ENCODE measurements at places on chromosomes 11 and 22.
A peak's percentile ranks its signal among the peaks of the same experiment; 100 is the strongest.

GRCh38 chr11:76765863-76766350 is 17.2 kb upstream of the TSKU start:
- peaks cover 2% of the 10 kb centered on the region for H3K27me3 ChIP-seq
- peaks cover 31% of the 10 kb centered on the region for H3K4me1 ChIP-seq
- no peak overlapping the region for H3K27ac ChIP-seq
- H3K4me3 ChIP-seq, result no peak overlapping the region
- DNase-seq, result no peak

GRCh38 chr11:67120881-67121710 is 2.0 kb downstream of the KDM2A start:
- H3K4me1 ChIP-seq, result peaks cover 17% of the 10 kb centered on the region
- peaks cover 3% of the 10 kb centered on the region for H3K36me3 ChIP-seq
- peak overlapping the region; percentile 92 for H3K4me3 ChIP-seq

DNA sequence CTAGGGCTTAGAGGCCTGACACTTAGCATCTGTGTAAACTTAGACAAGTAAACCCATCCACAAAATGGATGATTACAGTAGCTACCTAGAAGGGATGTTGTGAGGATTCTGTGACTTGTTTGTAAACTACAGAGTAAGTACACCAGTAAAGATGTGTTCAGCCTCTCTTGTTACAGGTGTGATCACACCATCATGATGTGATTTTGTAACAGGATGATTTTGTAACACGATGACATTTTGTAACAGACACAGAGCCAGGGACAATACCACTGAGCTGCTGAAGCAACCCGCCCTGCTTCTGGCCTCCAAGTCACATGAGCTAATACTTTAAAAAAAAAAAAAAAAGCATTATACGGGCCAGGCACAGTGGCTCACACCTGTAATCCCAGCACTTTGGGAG is 17.0 kb downstream of the FADD start:
- no peaks in the 10 kb centered on the region for H3K36me3 ChIP-seq
- peaks cover 4% of the 10 kb centered on the region for H3K27me3 ChIP-seq
- no peak overlapping the region for H3K4me3 ChIP-seq
- H3K4me1 ChIP-seq, result peaks cover 4% of the 10 kb centered on the region
- DNase-seq, result no peak

DNA sequence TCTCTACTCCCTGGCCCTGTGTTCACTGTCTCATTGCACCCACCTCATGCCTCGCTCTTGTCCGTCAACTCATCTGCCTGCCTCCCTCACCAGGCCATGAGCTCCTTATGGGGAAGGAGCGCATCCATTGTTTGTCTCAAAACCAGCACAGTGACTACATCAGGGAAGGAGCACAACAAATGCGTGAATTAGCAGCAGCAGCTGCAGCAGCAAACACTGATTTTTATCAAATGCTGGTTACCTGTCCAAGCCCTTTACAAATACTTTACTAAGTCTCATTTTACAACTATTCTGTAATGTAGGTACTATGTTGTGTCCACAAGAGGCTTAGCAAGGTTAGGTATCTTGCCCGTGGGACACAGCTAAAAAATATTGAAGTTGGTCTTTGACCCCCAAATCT is 85.9 kb upstream of the PLET1 start:
- H3K27ac ChIP-seq, result no peak overlapping the region
- peaks cover 11% of the 10 kb centered on the region for H3K27me3 ChIP-seq
- no peaks in the 10 kb centered on the region for H3K4me1 ChIP-seq
- no peak overlapping the region for H3K4me3 ChIP-seq
- no peaks in the 10 kb centered on the region for H3K36me3 ChIP-seq
- no peak for DNase-seq

DNA sequence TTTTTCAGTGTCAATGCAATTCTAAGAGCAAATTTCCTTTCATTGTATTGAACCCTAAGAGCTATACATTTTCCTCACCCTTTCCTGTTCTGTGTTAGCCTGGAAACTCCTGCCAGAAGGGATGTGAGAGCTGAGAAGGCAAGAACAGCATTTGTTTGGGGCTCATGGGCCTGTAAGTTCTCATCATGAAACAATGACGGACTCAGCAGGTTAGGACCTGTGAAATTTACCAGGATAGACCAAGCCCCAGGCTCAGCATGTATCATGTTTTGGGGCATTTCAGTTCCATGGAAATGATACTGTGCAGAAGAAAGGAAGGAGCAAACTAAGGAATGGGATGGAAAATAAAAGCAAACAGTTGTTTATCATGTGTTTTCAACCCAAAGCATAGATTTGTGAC is 41.6 kb downstream of the NTM start:
- no peak overlapping the region for H3K4me3 ChIP-seq
- H3K27ac ChIP-seq, result peak overlapping the region; percentile 63
- H3K36me3 ChIP-seq, result no peaks in the 10 kb centered on the region
